ENCODE measurements at places on chromosomes 6 and 20.

DNA sequence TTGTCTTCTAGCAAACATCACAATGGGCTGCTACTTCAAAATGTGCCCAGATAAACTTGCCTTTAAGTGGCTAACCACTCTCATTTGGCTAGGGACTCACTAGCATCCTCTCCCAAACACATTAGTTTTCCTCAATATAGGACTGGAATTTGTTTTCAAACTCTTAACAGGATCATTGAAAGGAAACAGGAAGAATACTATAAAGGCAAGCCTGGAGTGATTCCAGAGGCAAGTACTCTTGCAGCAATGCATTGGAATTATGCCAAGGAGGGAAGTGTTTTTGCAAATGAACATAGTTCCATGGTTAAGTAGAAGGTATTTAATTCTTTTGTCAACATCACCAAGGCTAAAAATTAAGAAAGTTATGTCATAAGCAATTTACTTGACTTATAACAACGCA is 12.2 kb downstream of the EPHA7 start:
- no peak for DNase-seq

- no peak for DNase-seq
Measured at GRCh38 chr20:62622877-62623487, 19.3 kb upstream of the SLCO4A1 start.

DNA sequence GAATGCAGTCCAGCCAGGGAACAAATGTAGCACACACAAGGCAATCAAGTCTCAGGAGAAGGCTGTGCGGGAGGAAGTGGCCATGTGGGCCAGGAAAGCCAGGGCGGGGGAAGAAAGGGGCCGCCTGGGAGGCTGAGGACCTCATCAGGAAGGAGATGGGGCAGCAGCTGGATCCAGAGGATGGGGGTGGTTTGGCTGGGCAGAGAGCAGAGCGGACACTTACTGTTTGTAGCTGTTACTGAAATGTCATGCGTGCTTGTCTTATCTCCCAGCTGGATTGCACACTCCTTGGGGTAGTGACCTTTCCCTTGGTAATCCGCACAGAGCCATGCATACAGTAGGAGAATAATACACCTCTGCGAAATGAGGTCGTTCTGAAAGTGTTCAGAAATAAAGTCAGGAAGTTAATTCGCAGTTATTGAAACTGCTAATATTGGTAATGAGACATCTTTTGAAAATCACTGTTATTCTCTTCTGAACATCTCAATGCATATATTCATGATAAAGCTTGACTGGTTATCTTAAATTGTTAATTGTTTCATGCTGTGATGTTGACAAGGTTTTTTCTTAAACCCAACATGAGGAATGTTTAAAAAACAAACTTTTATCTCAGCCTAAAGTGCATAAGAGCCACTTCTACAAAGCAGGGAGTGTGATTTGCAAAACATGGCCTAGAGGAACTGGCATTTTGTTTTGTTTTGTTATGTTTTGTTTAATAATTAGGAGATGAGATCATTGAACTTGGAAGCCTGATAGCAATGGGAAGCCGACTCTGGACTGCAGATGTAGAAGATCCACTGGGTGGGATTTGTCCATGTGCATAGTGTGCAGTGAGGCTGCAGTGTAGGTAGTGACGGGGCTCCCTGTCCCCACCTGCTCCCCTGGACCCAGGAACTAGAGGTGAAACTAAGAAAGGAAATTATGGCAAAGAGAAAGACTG is 18.0 kb upstream of the MAP3K4 start:
- DNase-seq: no peak

- DNase-seq: no peak
Measured at GRCh38 chr20:34189572-34190163, 51.6 kb upstream of the ASIP start.

- DNase-seq: no peak
Measured at GRCh38 chr20:7137395-7138151, 370.1 kb downstream of the BMP2 start.

DNA sequence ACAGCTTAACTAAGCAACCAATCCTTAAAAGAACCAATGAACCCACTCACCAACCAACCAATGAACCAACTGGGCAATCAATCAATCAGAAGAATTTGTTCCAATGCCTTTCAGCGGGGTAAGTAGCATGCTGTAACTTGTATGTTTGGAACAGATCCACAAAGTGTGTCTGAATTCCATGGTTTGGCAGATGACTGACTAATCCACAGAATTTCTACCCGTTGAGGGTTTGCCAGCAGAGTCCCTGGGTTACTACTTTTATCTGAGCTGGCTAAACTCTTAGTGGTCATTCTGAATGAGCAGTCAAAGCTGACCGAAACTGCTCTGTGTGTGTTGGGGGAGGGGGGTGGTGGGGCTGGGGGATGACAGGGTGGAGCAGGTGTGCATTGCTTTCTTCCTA is 125.0 kb upstream of the JAG1 start:
- DNase-seq: no peak

DNA sequence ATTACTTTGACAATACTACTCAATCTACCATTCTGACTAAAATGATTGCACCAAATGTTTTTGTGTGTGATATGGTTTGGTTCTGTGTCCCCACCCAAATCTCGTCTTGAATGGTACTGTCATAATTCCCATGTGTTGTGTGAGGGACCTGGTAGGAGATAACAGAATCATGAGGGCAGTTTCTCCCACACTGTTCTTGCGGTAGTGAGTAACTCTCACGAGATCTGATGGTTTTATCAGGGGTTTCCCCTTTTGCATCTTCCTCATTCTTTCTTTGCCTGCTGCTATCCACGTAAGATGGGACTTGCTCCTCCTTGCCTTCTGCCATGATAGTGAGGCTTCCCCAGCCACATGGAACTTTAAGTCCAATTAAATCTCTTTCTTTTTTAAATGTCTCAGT is 20.8 kb downstream of the SYCP2 start:
- no peak for DNase-seq

DNA sequence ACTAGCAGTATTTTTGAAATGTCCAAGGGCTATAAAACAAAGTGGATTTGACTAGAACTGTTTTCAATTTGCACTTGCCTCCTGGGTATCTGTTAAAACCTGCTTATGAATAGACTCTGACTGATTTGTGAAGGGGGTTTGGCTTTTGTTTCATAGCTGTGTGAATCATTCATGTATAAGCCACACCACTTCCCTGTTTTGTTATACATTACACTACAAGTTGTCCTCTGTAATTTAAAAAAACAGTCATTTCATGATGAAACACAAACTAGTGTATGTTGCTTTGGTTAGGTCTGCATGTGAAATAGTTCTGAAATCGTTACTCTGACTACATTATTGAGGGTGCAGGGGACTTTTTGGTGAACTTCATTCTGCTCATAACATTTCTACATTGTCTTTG is 121.7 kb downstream of the NKAIN2 start:
- no peak for DNase-seq

GRCh38 chr20:5548902-5549599 is 201.2 kb upstream of the SHLD1 start:
- no peak for DNase-seq

- no peak for DNase-seq
Measured at GRCh38 chr20:50737352-50737751, 6.0 kb downstream of the PARD6B start.
